HT-29 (cell line): ENCODE measurements at places on chromosomes 13 and 19. TPM values are rescaled to one million over a fixed set of nuclear protein-coding genes. Genes with fewer than 3 reads are reported as not detected.

GRCh38 chr19:15443838-15444237 is 5.9 kb downstream of the WIZ start:
- DNase-seq = no peak

GRCh38 chr13:48004201-48004600 is 3.1 kb upstream of the SUCLA2 start:
- DNase-seq = no peak

Gene CELF5
- total RNA-seq = 0.10 and 0.53 TPM in 2 replicates

DNA sequence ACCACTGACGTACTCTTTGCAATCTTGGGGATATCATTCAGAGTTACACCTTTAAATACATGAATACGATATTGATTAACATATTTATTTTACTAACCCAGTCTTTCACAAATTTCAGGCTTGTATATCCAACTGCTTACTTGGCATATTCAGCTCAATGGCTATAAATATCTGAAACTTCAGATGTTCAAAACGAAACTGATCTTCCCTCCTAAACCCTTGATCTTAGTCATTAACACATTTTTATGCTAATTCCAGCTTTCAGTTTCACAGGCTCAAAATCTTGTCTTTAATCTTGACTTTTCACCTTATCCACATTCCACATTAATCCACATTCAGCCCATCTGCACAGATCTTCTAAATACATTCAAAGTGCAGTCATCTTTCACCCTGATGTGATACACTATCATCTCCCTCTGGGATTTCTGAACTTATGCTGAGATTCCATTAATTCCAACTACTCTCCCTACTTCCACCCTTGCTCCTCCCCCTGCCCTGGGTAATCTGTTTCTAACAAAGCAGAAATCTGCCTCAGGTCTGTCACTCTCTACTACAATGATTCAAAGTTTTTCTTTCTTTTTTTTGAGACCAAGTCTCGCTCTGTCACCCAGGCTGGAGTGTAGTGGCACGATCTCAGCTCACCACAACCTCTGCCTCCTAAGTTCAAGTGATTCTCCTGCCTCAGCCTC is 387.2 kb downstream of the GPC5 start:
- DNase-seq = no peak

GRCh38 chr19:49333811-49334288 is 1.4 kb upstream of the CD37 start:
- DNase-seq = no peak

Gene PRPF31
- total RNA-seq = 157 and 165 TPM in 2 replicates

GRCh38 chr13:105213512-105213911 is 1322.0 kb downstream of the EFNB2 start:
- no peak for DNase-seq

- DNase-seq = peak; percentile 45
These were observed 7.0 kb upstream of the ZNF550 start for GRCh38 chr19:57566396-57567265.

Gene ZNF541
- total RNA-seq = not detected in 2 replicates
